ENCODE measurements at places on chromosomes 7 and 10. TPM values are rescaled to one million over a fixed set of nuclear protein-coding genes. Genes with fewer than 3 reads are reported as not detected.

DOCK4 gene
- 33.3 TPM for total RNA-seq

SLC16A9 gene
- 1.2 TPM for total RNA-seq

TET1 gene
- total RNA-seq: 2.0 TPM

SPDYE16 gene
- total RNA-seq: 0.12 TPM

LRRC18 gene
- total RNA-seq: not detected

ANKRD30A gene
- total RNA-seq: not detected

ZNF248 gene
- total RNA-seq: 7.6 TPM

NODAL gene
- total RNA-seq: not detected

OR9A2 gene
- total RNA-seq: not detected

ANXA8 gene
- 0.12 TPM for total RNA-seq

CPVL gene
- total RNA-seq: 1.4 TPM

LIPN gene
- not detected for total RNA-seq

CALCR gene
- not detected for total RNA-seq

CTAGE8 gene
- total RNA-seq: 0.44 TPM

ZNF425 gene
- 1.9 TPM for total RNA-seq

PDGFA gene
- 20.4 TPM for total RNA-seq

MRC1 gene
- total RNA-seq: 0.12 TPM

TBC1D12 gene
- 13.6 TPM for total RNA-seq

PRSS1 gene
- not detected for total RNA-seq

TMEM236 gene
- 0.11 TPM for total RNA-seq

ADCY1 gene
- total RNA-seq: 0.33 TPM

KDM7A gene
- 7.1 TPM for total RNA-seq

NEURL1 gene
- 1.00 TPM for total RNA-seq

HABP2 gene
- total RNA-seq: not detected

LIPA gene
- total RNA-seq: 72.5 TPM

Measured in uterine smooth muscle cell (primary cell).